ENCODE measurements at places on chromosomes 2 and 18. TPM values are rescaled to one million over a fixed set of nuclear protein-coding genes. Genes with fewer than 3 reads are reported as not detected.

The TUBA4B gene
- not detected for total RNA-seq

The DSG1 gene
- total RNA-seq = not detected

The G6PC2 gene
- total RNA-seq = not detected

The LYPD6 gene
- not detected for total RNA-seq

The LBX2 gene
- total RNA-seq = 1.2 TPM

The FOXD4L1 gene
- 0.12 TPM for total RNA-seq

The APCDD1 gene
- total RNA-seq = not detected

The AP1S3 gene
- total RNA-seq = 5.2 TPM

The CLEC4F gene
- total RNA-seq = not detected

- no peak overlapping the region for H3K4me3 ChIP-seq
- H3K27ac ChIP-seq = no peak overlapping the region
- H3K4me1 ChIP-seq = no peaks in the 10 kb centered on the region
- H3K27me3 ChIP-seq = no peaks in the 10 kb centered on the region
- H3K36me3 ChIP-seq = no peaks in the 10 kb centered on the region
Measured at GRCh38 chr2:240878341-240878936, 9.8 kb downstream of the AGXT start.

GRCh38 chr2:199659207-199659606 lies 191.8 kb downstream of the FTCDNL1 start:
- no peak overlapping the region for H3K27ac ChIP-seq
- peaks cover 9% of the 10 kb centered on the region for H3K4me1 ChIP-seq

GRCh38 chr18:225745-226144 lies 42.1 kb downstream of the THOC1 start:
- peaks cover 8% of the 10 kb centered on the region for H3K36me3 ChIP-seq
- H3K27ac ChIP-seq = no peak overlapping the region
- H3K4me3 ChIP-seq = no peak overlapping the region
- H3K4me1 ChIP-seq = no peaks in the 10 kb centered on the region
- no peaks in the 10 kb centered on the region for H3K27me3 ChIP-seq

DNA sequence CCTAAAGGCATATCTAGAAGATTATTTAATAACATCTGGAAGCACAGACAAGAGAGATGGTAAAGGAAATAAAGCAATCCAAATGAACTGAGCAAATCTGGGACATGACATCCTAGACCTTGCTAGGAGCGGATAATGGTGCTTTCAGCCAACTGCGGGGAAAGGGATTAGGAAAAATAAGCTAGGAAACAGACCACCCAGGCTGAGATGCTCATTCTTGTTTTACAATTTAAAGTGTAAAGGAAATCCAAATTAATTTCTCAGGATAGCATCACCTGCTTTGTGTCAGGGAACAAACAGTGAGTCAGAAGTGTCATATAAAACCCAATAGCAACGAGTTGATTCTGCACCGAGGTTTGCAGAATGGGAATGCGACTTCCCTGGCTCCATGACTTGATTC lies 112.5 kb upstream of the CXCR4 start:
- peaks cover 4% of the 10 kb centered on the region for H3K36me3 ChIP-seq
- peaks cover 11% of the 10 kb centered on the region for H3K4me1 ChIP-seq
- H3K27me3 ChIP-seq = peaks cover 10% of the 10 kb centered on the region

DNA sequence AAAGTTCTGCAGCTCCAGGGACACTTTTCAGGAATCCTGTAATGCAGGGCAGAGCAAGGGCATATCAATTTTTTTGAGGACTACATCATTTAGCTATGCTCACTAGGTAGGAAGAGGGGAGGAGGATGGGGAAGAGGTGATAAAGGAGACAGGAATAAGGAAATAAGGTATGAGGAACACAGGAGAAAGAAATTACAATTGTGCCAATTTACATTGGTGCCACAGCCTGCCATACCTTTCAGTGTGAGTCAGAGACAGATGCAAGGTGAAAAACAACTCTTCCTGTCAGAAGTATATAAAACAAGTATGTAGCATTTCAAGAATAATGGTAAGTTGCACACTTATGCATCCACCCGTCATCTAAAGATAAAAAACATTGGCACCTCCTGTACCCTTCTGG lies 5.4 kb upstream of the MRPS9 start:
- peaks cover 3% of the 10 kb centered on the region for H3K36me3 ChIP-seq
- peaks cover 10% of the 10 kb centered on the region for H3K4me1 ChIP-seq
- H3K27ac ChIP-seq = no peak overlapping the region
- H3K4me3 ChIP-seq = no peak overlapping the region
- H3K27me3 ChIP-seq = no peaks in the 10 kb centered on the region

DNA sequence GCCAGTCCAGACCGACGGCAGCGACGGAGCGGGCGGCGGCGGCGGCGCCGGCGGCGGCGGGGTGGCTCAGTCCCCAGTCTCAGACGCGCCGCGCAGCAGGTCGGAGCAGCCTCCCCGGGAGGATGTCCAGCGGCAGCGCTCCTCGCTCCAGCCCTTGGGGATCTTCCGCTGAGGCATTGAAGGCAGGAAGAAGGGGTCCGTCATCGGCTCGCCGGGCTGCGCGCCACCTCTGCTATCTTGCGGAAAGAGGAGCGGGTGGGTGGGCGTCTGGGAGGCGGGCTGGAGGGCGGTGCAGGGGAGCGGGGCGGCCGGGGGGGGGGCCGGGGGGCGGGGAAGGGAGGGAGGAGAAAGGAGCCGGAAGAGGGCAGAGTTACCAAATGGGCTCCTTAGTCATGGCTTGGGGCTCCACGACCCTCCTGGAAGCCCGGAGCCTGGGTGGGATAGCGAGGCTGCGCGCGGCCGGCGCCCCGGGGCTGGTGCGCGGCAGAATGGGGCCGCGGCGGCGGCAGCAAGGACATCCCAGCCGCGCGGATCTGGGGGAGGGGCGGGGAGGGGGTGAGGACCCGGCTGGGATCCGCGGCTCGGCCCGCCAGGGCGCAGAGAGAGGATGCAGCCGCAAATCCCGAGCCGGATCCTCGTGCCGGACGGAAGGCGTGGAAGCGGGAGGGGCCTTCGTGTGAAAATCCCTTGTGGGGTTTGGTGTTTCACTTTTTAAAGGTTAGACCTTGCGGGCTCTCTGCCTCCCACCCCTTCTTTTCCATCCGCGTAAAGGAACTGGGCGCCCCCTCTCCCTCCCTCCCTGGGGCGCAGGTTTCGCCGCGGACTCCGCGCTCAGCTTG lies at the start of gene NETO1:
TSS of gene NETO1 (minus strand) at position 242 of the 839 bp plus-strand sequence. CDS start 696 bp downstream, outside the sequence.
- H3K27me3 ChIP-seq = peaks cover 34% of the 10 kb centered on the region
- H3K27ac ChIP-seq = no peak within 1 kb of the TSS

DNA sequence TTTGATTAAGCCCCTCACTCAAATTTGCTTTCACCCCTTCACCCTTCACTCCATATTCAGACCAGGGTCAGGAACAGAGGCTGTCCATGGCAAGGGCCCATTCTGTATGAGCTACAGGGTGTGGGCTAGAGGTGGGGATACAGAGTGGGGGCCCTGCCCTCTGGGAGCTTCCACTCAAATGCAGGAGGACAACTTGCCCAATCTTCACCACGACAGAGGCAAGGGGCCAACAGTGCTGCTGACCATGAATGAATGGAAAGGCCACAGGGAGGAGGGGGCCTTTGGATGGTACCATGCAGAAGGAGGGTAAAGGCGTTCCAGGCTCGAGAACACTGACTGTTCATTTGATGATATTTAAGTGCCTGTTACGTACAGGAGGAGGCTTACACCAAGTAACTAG lies 22.8 kb downstream of the ADRA2B start:
- no peak overlapping the region for H3K27ac ChIP-seq
- no peak overlapping the region for H3K4me3 ChIP-seq
- H3K27me3 ChIP-seq = no peaks in the 10 kb centered on the region
- no peak for DNase-seq
- H3K4me1 ChIP-seq = no peaks in the 10 kb centered on the region
- no peaks in the 10 kb centered on the region for H3K36me3 ChIP-seq

- no peak overlapping the region for H3K27ac ChIP-seq
- DNase-seq = no peak
- no peaks in the 10 kb centered on the region for H3K36me3 ChIP-seq
- H3K4me1 ChIP-seq = no peaks in the 10 kb centered on the region
- H3K4me3 ChIP-seq = no peak overlapping the region
- no peaks in the 10 kb centered on the region for H3K27me3 ChIP-seq
Measured at GRCh38 chr2:66561645-66562303, 126.8 kb downstream of the MEIS1 start.

- peak; percentile 98 for DNase-seq
- peak overlapping the region; percentile 85 for H3K4me3 ChIP-seq
- H3K27ac ChIP-seq = peak overlapping the region; percentile 96
- no peaks in the 10 kb centered on the region for H3K27me3 ChIP-seq
- H3K4me1 ChIP-seq = peaks cover 94% of the 10 kb centered on the region
- H3K36me3 ChIP-seq = peaks cover 2% of the 10 kb centered on the region
Measured at GRCh38 chr2:96157649-96158553, 12.7 kb upstream of the DUSP2 start.

- no peaks in the 10 kb centered on the region for H3K27me3 ChIP-seq
- no peaks in the 10 kb centered on the region for H3K4me1 ChIP-seq
- DNase-seq = no peak
- H3K4me3 ChIP-seq = no peak overlapping the region
Measured at GRCh38 chr2:53202063-53202462, 565.5 kb upstream of the CHAC2 start.

- peaks cover 13% of the 10 kb centered on the region for H3K4me1 ChIP-seq
- no peak for DNase-seq
- H3K4me3 ChIP-seq = no peak overlapping the region
- H3K27me3 ChIP-seq = peaks cover 6% of the 10 kb centered on the region
- no peak overlapping the region for H3K27ac ChIP-seq
Measured at GRCh38 chr2:74191596-74192380, 6.6 kb upstream of the MTHFD2 start.

DNA sequence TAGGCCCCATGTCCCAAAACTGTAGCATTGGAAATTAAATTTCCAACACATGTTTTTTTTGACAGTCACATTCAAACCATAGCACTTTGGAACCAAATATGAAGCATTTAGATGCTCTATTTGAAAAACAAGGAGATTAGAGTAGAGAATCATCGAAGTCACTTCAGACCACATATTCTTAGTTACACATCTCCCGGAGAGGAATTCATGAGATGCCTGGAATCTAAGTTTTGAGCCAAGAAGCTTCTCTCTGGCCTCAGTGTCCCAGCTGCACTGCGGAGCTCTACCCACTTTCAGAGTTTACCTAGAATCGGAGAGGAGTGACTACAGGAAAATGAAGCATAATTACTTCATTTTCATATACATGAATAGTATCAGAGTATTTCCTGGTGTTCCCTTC lies 385.9 kb downstream of the TNS1 start:
- peaks cover 14% of the 10 kb centered on the region for H3K4me1 ChIP-seq
- H3K36me3 ChIP-seq = no peaks in the 10 kb centered on the region
- no peaks in the 10 kb centered on the region for H3K27me3 ChIP-seq
- no peak overlapping the region for H3K27ac ChIP-seq

- H3K4me1 ChIP-seq = no peaks in the 10 kb centered on the region
- H3K27ac ChIP-seq = no peak overlapping the region
- DNase-seq = no peak
- H3K36me3 ChIP-seq = no peaks in the 10 kb centered on the region
- no peaks in the 10 kb centered on the region for H3K27me3 ChIP-seq
- no peak overlapping the region for H3K4me3 ChIP-seq
Measured at GRCh38 chr18:42559069-42559690, 556.3 kb downstream of the RIT2 start.

GRCh38 chr2:112646791-112647689 lies 1.3 kb downstream of the SLC20A1 start:
- DNase-seq = no peak
- H3K36me3 ChIP-seq = peaks cover 35% of the 10 kb centered on the region
- H3K27me3 ChIP-seq = peaks cover 7% of the 10 kb centered on the region
- H3K4me1 ChIP-seq = peaks cover 73% of the 10 kb centered on the region

GRCh38 chr18:48192542-48192941 lies 216.6 kb downstream of the ZBTB7C start:
- no peak overlapping the region for H3K4me3 ChIP-seq
- no peaks in the 10 kb centered on the region for H3K36me3 ChIP-seq
- no peak overlapping the region for H3K27ac ChIP-seq
- DNase-seq = no peak
- no peaks in the 10 kb centered on the region for H3K4me1 ChIP-seq
- peaks cover 19% of the 10 kb centered on the region for H3K27me3 ChIP-seq

- H3K27ac ChIP-seq = no peak overlapping the region
- no peak for DNase-seq
- H3K27me3 ChIP-seq = no peaks in the 10 kb centered on the region
- H3K36me3 ChIP-seq = no peaks in the 10 kb centered on the region
- H3K4me1 ChIP-seq = peaks cover 13% of the 10 kb centered on the region
- H3K4me3 ChIP-seq = no peak overlapping the region
Measured at GRCh38 chr18:48781163-48781987, 169.4 kb downstream of the SMAD7 start.

DNA sequence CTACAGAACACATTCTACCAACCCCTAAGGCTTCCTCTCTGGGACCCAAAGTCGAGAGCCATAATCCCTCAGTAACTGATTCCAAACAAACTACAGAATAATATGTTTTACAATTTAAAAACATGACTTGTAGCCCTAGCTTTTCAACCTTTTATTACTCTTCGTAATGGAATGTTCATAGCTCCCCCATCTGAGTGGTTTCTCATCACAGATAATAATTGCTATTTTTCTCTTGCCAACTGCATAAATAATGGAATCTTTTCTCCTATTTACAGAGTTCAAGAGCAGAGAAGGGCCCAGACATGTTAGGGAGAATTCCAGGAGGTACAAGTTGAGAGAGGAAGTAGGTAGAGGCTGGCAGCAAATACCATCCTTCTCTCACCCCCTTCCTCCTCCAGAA lies 59.9 kb upstream of the CERS6 start:
- H3K4me1 ChIP-seq = no peaks in the 10 kb centered on the region
- DNase-seq = no peak
